ENCODE measurements at places on chromosomes 5 and 9.

DNA sequence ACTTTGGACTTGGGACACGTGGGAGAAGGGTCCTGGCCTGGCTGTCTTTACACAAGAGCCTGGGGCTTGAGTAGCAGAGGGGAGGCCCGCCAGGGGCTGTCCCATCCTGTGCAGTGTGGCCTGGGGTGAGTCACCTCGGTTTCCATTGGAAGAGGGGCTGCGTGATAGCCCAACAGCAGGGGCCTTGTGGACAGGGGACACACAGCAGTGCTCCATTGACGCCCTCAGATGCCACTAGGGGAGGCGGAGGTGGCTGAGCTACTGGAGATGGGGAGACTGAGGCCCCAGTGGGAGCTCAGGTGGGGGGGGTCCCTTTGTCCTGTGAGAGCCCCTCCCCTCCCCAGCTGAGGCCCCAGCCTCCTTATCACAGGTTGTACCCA is 50.0 kb upstream of the RNU6ATAC start:
- DNase-seq, result no peak

DNA sequence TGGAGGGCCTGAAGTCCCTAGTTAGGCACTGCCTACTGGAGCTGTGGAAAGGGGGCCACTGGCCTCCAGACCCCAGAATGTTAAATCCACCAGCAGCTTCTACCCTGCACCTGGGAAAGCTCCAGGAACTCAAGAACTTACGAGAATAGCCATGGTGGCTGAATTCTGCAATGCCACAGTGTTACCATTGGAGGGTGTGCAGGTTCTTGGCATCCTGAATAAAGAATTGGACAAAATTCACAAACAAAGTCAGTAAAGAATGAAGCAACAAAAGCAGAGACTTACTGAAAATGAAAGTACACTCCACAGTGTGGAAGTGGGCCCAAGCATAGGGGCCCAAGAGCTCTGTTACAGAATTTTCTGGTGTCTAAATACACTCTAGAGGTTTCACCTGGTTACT is 107.0 kb downstream of the PRDM9 start:
- DNase-seq, result no peak

- no peak for DNase-seq
Observed at GRCh38 chr9:38434853-38435252, 10.6 kb upstream of the IGFBPL1 start.

GRCh38 chr5:1131191-1131621 is 19.3 kb upstream of the SLC12A7 start:
- DNase-seq, result no peak

DNA sequence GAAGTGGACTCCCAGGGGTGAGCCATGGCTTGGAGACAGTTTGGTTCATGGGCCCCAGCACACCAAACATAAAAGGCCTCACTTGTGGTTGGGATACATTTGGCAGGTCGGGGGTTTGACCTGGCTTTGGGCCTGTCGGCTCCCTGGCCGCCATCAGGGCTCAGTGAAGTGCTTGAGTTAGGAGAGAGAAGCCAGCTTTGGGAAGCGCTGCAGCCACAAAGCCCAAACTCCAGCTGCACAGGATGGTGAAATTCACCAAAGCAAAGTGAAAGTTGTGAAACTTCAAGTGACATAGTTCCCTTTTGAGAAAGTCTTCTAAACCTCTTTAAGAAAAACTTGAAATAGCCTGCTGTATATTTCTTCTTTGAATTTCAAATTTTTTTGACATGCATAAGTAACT is 27.5 kb downstream of the SLC46A2 start:
- no peak for DNase-seq

- DNase-seq, result no peak
Observed at GRCh38 chr9:19936598-19936997, 147.8 kb upstream of the SLC24A2 start.

All from NCI-H2107 (cell line).